ENCODE measurements at places on chromosomes 16 and 17.

DNA sequence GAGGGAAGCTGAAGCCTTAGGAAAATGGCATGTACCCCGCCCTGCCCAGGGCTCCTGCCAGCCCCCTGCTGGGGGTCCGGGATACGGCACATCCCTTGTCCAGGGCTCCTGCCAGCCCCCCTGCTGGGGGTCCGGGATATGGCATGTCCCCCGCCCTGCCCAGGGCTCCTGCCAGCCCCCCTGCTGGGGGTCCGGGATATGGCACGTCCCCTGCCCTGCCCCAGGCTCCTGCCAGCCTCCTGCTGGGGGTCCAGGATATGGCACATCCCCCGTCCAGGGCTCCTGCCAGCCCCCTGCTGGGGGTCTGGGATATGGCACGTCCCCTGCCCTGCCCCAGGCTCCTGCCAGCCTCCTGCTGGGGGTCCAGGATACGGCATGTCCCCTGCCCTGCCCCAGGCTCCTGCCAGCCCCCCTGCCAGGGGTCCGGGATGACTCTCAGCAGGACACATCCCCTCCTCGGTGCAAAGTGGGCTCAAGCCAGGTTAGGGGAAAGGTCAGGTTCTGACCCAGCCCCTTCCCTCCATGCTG lies 43.2 kb downstream of the RPH3AL start:
- DNase-seq = no peak

GRCh38 chr17:77746896-77747554 lies 211.5 kb upstream of the TNRC6C start:
- DNase-seq = no peak

DNA sequence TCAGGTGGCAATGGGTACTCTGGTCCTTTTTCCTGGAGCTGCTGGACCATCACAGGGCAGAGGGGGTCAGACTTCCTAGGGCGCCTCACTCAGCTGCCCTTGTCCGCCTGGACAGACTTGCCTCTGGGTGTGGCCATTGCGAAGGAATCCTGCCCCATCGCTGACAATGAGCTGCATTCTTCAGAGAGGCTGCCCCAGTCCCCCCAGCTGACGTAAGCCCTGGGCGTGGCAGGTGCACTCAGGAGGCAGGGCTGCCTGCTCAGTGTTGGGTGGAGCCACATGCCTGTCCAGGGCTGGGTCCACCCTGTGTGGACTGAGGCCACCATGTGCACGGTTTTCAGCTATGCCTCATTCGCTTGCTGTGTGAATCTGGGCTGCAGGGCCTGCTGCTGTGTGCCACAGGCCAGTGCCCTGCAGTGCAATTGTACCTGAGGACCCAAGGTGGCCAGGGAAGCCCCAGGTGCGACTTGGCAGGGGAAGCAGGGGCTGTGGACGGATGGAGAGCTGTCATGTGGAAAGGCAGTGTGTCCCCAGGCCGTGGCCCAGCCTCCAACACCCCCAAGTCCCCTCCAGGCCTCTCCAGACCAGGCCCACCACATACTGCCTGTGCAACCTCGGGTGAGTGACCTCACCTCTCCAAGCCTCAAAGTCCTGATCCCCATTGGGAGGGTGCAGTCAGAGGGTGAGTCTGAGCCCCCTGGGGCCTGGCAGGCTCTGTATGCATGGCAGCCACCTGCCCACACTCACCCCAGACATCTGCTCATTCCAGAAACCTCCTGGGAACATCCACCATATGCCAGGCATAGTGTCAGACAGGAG lies 14.0 kb upstream of the MPRIP start:
- DNase-seq = peak; percentile 99

GRCh38 chr16:9139965-9140364 lies 48.5 kb downstream of the HAPSTR1 start:
- peak; percentile 59 for DNase-seq

DNA sequence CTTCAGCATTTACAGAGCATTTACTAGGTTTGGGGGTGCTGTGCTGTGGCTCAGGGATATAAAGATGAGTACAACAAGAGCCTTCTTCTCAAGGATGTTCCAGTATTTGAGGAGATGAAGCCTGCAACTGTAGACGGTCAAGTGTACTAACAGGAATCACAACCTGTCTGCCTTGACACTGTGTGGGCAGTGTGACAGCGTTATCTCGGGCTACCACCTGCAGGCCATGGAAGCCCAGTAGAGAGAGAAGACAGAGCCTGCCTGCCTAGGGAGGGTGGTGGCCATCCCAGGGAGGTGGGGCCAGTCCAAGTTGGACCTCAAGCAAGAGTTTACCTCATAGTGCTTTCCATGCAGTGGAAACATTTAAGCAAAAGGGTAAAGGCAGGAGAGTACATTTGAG lies 215.1 kb upstream of the ASIC2 start:
- DNase-seq = no peak

- DNase-seq = no peak
Observed at GRCh38 chr17:78434455-78435329, 56.2 kb downstream of the PGS1 start.

DNA sequence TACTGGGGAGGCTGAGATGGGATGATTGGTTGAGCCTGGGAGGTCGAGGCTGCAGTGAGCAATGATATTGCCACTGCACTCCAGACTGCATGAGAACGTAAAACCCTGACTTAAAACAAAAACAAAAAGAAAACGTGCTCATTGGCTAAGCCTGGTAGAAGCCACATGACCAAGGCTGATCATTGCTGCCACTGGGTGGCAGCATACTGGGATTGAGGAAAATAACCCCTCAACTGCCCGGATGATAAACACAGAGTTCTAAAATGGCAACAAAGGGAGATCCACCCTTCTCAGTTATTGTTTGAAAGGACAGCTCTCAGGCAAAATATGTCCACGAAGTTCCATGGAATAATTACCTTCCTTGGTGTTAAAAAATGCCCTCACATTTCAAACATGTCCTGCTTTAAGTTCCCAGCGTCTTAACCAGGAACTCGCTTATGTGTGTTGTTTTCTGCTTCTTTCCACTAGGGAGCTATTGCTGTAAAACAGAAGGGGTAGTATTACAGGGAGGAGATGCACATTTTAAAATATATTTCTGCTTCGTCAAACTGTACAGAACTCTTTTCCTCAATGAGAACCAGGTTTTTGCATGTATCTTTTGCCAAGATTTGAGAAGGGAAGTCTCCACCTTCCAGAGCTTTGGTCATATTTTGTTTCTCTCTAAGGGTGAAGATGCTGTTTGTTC lies 675.3 kb downstream of the MAF start:
- peak; percentile 34 for DNase-seq

DNA sequence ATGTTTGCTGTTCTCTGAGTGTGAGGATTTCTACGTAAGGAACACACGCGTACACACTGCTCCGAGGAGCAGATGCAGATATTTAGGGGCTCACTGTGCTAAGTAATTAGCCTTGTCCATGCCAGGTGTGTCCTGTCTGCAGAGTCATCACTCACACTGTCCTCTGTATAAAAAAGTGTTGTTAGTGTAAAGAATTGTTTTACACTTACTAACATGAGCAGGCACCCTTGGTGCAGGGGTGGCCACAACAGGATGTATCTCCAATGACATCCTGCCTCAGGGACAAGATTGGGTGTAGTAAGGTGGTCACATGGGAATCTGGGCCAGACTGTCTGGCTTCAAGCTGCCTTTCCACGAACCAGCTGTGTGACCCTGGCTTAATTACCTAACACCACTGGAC lies 63.9 kb downstream of the NDEL1 start:
- no peak for DNase-seq

GRCh38 chr17:15431196-15431595 lies 36.2 kb downstream of the CDRT4 start:
- no peak for DNase-seq

DNA sequence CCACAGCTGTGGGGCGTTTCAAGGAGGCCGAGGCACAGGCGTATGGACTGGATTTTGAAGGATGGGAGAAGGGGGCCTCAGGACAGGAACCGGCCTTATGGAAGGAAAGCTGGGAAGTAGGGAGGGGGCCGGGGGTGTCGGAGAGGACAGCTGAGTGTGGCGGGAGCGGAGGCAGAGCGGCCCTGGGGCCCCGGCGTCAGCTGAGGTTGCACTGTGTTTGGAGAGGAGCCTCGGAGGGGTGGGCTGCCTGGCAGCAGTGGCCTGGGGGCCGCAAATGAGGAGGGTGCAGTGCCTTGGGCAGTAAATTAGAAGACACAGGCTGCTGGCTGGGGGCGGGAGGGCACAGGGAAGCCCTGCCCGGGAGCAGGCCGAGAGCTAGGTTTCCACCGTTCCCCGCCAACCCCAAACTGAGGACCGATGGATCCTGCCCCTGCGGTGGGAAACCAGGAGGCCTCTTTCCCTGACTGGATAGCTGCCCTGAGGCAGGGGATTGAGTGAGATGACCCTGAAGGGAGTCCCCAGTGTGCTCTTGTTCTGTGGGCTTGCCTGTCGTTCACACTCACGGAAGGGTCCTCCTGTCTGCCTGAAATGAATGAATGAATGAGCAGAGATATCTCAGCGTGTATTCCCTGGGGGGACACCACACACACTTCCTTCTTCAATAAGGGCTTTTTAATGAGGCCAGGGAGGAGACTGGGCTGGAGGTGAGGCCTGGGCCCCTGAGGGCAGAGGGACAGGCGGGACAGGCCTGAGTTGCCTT lies 18.4 kb downstream of the FOXJ1 start:
- DNase-seq = no peak

- peak; percentile 32 for DNase-seq
Observed at GRCh38 chr16:69112285-69113129, 7.1 kb downstream of the HAS3 start.

- no peak for DNase-seq
Observed at GRCh38 chr17:63519116-63519881, 3.9 kb upstream of the KCNH6 start.

DNA sequence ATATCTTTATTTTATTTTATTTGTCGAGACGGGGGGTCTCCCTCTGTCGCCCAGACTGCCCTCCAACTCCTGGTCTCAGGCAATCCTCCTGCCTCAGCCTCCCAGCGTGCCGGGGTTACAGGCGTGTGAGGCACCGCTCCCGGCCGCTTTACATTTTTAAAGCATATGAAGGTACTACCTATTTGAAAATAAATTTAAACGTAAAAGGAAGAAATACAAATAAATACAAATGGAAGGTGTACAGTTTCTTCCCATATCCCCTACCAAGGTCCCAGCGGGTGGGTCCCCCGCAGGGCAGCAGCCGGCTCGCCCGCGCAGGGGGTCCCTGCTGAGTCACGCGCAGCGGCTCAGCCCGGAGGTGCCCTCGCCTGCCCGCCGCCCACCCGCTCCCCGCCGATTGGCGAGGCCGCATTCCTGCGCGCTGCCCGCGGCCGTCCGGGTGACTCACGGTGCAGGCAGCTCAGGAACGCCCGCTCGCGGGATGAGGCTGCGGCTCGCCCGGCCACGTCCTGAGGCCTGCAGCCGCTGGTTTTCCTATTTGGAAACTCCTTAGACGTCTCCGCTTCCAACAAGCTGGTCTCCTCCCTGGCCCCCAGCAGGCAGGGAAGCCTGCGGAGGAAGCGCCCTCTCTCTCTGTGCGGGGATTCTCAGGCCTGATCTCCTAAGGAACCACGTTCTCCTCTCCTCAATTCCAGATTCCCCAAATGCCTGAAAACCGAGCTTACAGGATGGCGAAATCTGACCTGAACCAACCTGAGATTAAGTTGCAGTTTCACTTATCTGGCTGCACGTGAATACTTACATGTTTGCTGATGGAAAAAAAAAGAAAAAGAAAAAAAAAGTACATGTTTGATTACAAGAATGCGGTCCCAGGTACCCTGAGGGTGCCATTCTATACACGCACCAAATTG lies 54.8 kb upstream of the MAP3K14 start:
- peak; percentile 95 for DNase-seq

DNA sequence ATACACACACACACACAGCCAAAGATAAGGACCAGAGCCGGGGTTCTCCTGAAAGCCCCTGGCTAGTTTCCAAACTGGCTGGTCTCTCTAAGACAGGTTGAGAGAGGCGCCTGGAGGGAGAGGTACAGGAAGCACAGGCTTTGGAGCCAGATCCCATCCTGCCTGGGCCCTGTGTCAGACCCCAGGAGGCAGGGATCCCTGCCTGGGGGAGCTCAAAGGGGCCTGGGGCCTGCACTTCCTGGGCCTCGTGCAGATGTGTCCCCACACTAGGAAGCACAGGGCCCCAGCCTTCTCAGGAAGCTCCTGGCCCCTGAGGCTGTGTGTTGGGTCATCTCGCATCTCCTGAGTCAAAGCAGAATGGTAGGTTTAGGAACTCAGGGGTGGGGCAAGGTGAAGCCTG lies 16.0 kb downstream of the SLC5A10 start:
- DNase-seq = no peak

GRCh38 chr16:49876716-49877129 lies 20.8 kb upstream of the ZNF423 start:
- DNase-seq = no peak

DNA sequence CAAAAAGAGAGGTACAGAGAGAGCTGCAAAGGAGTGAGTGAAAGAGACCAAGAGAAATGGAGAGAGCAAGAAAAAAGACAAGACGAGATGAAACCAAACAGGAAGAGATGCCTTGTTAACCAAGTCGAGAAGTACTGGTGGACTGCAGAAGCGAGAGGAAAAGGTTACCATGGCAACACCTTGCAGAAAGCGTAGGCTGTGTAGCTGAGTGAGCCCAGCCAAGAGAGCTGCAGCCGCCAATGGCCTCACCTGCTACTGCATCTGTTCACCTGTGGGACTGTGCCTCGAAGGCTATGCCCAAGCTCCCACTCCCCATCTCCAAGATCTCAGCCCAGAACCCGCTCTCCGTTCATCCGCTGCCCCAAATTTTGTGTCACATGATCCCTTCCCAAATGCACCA lies 161.3 kb downstream of the SLC39A11 start:
- no peak for DNase-seq

- peak; percentile 89 for DNase-seq
Observed at GRCh38 chr17:75707079-75707571, 14.1 kb upstream of the ITGB4 start.
